Cerebellar nuclear complex (tissue), 1 donor: ENCODE measurements at places on chromosomes 11 and 22.

DNA sequence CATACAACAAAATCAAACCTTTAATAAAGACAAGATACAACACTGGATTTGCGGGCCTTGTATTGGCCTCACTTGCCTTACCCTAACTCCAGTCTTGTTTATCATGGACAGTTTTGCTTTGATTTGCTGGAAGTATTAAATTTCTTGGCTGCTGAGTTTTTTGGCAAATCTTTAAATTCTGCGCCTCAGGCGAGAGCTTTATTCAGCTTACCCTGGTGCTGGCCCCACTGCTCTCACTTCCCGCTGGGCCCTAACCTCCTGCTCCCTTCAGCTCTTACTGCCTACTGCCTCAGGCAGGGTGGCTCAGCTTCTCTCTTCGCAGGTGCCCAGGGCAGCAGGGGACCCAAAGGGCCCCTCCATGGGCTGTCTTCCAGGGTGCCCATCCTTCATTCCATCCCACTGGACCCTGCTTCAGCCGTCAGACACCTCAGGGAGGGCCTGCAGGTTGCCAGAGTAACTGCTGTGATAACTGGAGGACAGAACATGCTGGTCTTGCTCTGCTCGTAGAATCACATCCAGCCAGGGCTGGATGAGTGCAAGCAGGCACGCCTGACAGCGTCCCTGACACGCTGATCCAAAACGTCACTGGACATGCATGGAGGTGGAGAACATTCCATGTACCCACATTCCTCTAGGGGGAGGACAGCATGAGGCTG, 45.7 kb upstream of the TUB start:
- no peak for DNase-seq

DNA sequence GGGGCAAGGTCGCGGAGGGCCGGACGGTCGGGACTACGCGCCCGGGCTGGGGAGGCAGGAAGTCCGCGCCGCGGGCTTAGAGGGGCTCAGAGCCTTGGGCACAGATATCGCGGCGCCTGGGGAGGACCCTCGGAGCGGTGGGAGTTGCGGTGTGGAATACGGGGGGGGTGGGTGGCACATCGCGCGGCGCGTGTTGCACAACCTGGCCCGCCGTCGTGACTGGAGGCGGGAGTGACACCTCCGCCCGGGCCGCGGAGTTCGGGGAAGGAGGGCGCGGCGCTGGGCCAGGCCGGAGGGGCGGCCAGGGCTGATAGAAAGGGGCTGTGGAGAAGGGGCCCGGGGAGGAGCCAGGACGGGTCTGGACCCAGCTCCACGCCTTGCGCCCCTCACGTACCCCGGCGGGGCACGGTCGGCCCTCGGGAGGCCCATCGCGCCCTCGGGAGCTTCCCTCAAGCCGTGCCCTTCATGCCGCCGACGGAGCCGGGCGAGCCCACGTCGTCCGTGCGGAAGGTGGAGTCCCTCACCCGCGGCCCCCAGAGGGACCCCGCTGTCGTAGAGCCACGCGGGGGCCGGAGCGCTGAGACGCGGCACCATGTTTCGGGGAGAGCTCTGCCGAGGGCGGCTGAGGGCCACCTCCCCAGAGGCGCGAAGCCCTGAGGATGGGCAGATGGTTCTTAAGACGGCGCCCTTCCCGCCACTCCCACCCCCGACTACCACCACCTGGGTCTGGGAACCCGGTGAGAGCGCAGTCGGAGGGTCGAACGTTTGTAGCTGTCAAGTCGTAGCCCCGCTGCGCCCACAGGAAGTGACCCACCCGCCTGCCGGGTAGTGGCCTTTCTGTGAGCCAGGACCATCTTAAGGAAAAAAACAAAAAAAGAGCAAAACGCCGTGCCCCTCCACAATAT, 729 bp downstream of the IL17RA start:
- no peak for DNase-seq

GRCh38 chr22:47200273-47201051, 438.0 kb downstream of the TBC1D22A start:
- DNase-seq = no peak

- no peak for DNase-seq
Observed at GRCh38 chr11:78223320-78223954, 34.7 kb downstream of the USP35 start.

DNA sequence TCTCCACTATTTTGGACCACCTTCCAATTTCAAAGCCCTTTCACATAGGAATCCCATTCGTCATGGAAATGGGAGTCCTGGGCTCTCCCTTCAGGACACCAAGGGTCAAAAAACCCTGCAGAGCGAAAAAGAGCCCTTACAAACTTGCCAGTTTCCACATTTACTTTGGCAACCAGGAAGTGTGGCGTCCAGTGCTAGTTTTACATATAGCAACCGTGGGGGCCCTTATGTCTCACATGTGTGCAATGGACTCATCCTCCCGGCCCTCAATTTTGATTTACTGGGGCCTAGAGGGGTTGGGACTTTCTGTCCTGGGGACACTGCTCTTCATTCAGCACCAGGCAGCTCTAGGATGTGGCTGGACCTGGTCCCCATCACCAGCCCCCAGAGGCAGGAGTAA, 33.7 kb downstream of the DAGLA start:
- no peak for DNase-seq

DNA sequence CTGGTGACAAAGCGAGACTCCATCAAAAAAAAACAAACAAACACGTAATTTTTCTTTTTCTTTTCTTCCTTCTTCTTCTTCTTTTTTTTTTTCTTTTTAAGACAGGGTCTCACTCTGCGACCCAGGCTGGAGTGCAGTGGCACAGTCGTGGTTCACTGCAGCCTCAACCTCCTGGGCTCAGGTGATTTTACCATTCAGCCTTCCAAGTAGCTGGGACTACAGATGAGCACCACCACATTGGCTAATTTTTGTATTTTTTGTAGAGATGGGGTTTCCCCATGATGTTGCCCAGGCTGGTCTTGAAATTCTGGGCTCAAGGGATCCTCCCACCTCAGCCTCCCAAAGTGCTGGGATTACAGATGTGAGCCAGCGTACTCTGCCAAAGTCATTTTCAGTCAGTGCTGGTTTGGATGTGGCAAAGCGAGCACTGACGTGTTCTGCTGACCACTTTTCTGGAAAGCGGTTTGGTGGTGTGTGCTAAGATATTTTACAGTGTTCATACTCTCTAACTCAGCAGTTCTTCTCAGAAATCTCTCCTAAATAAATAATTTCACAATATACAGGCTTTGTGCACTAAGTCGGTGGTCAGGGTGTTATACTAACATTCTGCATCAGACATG, 10.7 kb downstream of the FAM118A start:
- no peak for DNase-seq

DNA sequence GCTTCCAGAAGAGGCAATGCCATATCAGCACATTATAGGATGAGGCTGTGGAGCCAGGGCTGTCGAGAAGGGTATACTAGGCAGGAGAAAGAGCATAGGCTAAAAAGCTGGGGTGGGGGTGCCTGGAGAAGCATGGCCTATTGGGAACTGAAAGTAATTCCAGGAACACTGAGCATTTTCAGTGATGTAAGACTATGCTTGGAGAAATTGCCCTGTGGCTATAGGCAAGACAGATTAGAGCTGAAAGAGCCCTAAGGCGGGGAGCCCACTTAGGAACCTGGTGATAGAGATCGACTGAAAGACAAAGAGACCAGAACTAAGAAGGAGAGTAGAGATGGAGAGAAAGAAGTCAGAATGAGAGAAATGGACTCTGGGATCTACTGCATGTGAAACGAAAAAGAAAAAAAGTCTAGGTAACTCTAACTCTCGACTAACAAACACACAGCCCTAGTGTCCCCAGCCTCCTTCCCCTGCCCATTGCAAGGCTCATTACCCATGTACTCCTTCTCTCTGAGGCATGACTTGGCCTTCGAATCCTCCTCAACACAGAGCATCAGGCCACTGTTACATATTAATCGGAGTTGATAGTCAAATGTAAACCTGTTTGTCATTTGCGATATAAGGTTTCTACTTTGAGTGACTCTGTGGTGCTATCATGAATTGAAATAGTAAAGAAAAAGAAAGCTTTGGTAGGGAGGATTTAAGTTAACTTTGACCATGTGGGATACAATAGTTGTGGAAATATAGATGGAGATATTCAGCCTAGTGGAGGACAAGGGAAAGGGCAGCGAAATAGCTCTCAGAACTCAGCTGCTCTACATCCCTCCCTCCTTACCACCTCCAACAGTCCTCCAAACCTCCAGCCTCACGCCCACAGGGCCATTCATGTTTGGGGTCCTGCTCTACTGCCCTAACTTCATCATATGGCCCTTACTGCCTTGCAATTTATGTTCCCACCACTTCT, 52.3 kb upstream of the BMAL1 start:
- DNase-seq = no peak
